ENCODE measurements at places on chromosomes 3 and 15. TPM values are rescaled to one million over a fixed set of nuclear protein-coding genes. Genes with fewer than 3 reads are reported as not detected.

KIF23 gene
- 61.8 TPM for total RNA-seq

TP53BP1 gene
- 30.7 TPM for total RNA-seq

- no peak for DNase-seq
Observed at GRCh38 chr3:126305427-126305826, 51.8 kb downstream of the KLF15 start.

- peak; percentile 87 for DNase-seq
Observed at GRCh38 chr3:109275702-109276293, 40.5 kb downstream of the DPPA2 start.

Measured in SK-MEL-5 (cell line).